ENCODE measurements at places on chromosomes 12 and 14. TPM values are rescaled to one million over a fixed set of nuclear protein-coding genes. Genes with fewer than 3 reads are reported as not detected.

DNA sequence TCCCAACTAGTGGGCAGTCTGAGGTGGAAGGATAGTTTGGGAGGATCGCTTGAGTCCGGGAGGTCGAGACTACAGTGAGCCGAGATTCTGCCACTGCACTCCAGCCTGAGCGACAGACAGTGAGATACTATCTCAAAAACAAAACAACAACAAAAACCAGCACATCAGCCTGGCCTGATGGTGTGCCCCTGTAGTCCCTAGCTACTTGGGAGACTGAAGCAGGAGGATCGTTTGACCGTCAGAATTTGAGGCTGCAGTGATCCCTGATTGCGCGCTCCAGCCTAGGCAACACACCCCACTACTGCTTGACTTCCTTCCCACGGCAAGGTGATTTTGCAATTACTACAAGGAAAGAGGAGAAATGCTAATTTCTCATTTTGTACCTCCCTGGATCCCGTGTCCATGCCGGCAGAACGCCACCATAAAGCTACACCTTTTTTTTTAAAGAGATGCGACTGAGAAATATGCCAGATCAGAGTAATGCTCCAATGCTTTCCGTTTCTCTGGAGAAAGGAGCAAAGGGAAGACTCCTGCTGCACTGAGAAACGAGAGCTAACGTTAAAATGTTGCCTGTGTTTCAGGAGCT lies 672 bp upstream of the SCFD1 start:
- peak; percentile 27 for DNase-seq

DNA sequence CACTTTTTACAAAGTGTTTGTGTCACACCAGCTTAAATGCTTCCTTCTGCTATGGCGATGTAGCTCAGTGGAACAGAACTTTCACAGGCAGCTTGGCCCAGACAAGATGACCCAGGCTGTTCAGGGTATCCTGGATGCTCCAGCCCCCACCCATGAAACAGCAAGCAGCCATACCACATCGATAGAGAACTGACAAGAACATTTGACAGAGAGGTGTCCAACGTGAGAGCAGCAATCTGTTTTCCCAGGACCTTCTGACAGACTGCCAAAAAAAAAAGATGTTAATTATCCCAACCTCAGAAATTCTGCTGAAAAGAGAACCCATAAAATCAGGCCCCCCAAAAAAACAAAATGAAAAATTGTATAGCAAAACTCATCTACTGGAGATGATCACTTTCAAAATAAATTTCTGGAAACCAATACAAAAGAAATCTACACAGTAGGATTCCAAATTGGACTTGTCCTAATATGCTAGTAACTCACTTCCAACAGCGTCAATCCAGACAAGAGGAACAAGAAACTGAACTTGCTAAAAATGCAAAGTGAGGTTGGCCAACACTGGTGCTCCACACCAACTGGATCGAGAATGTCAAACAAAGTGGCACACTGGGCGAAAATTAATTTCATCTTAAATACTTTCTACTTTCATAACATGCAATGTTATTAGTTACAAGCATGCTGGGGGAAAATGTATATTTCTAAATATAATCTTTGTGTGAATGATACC lies 118.8 kb downstream of the DPF3 start:
- DNase-seq: no peak

DNA sequence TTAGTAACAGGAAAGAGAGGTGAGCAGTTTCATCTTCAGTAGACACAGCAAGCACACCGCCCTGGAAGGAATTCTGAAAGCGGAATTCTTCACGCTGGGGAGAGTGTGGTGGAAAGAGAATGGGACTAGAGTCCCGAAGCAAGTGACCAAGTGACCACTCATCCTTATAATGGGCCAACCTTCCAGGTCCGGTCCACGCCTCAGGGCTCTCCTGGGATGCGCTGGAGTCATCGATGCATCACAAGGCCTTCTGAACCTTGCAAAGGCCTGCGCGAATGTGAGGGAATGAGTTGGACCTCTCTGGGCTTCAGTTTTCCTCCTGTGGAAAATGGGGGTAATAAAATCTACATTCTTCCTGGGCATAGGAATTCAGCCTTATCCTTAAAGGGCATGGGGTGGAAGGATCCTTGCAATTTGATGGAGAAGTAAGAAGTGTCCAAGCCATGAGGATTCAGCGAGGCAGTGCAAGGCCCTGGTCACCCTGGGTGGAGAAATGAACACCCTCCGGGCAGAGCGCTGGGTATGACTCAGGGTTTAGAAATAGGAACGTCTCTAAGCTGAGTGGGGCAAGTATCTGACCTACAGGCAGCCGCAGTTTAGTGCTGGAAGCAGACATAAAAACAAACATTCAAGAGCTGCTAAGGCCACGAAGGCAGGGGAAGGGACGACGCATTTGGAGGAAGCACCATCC lies 97.7 kb downstream of the SETD3 start:
- no peak for DNase-seq

- DNase-seq: peak; percentile 2
Measured at GRCh38 chr12:75208856-75209811, 505 bp downstream of the KCNC2 start.

- peak; percentile 3 for DNase-seq
Measured at GRCh38 chr14:59897757-59898383, 22.1 kb upstream of the LRRC9 start.

Gene TRIP11
- total RNA-seq: 20.8 TPM

Data from dermis microvascular lymphatic vessel endothelial cell (primary cell).